ENCODE measurements at places on chromosomes 5 and 9.

- no peak for DNase-seq
Measured at GRCh38 chr5:18037718-18038117, 403.5 kb downstream of the TAF11L14 start.

DNA sequence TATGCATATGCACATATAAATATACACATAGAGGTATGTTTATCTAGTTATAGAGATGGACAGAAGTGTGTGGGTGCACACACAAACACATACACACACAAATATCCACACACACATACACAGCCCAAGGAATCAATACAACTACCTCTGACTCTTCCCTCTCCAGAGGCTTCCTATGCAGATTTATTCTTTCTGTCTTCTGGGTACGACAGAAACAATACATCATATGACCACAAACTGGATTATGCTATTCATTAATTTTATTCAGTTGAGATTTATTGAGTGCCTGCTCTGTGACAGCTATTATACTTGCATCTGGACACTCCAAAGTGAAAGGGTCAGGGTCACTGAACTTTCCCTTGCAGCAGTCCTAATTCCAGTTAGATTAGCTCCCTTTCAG lies 155.8 kb downstream of the BRINP1 start:
- DNase-seq: no peak

- no peak for DNase-seq
Measured at GRCh38 chr9:69180670-69181069, 6.6 kb downstream of the TJP2 start.

DNA sequence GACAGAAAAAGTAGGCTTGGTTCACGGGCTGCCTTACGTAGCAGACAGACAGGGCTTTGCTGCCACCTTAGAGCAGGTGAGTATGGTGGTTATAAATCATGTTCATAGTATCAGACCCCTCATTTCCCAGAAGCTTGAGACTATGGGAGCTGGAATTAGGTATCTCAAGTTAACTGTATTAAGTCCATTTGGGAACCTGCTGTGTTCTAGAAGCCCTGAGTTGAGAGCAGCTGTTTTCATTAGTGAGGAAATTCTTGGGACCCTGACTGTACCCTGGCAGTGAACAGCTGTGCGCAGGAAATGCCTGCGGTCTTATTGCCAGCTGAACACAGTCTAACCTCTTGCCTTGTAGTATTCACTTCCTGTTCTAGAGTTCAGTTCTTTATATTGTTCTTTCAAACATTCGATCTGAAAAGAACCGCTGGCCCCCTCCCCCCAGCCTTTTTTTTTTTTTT lies 29.8 kb downstream of the UGCG start:
- DNase-seq: peak; percentile 95

DNA sequence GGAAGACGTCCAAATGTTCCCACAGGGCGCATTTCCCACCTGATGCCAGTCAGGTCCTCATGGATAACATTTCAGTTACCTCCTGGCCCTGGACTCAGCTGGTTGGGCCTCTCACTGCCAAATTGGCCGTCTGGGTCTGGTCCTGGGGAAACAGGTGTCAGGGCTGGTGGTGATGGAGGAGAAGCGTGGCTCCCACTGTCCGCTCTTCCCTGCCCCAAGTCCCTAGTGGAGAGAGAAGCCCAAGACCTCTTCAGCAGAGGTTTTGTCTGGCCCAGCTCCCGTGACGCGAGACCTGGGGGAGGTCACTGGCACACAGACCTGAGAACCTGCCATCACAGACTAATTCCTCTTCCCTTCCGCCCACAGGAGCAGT lies 27.8 kb upstream of the PRDM12 start:
- no peak for DNase-seq

GRCh38 chr9:11755951-11756350 lies 937.2 kb upstream of the TYRP1 start:
- no peak for DNase-seq

- no peak for DNase-seq
Measured at GRCh38 chr5:145497052-145497451, 338.1 kb downstream of the PRELID2 start.

DNA sequence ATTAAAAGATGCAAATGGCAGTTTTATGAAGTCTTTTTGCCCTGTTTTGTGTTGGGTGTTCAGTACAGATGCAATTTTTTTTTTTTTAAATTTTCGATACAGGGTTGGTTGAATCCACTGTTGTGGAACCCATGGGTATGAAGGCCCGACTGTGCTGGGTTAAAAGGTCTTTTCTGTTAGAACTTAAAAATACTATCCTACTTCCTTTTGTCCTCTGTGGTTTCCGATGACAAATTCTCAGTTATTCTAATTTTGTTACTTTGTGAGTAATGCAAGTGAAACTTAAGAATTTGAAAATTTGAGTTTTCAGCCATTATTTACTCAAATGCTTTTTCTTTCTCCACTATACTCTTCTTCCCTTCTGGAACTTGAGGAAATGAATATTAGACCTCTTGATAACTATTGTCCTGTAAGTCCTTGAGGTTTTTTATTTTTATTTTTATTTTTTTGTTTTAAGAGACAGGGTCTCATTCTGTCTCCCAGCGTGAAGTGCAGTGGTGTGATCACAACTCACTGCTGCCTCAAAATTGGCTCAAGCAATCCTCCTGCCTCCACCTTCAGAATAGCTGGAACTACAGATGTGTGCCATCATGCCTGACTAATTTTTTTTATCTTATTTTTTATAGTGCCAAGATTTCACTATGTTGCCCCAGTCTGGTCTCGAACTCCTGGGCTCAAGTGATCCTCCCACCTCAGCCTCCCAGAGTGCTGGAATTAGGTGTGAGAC lies 67.5 kb downstream of the ZCCHC7 start:
- DNase-seq: peak; percentile 70

Data from MM.1S (cell line).